ENCODE measurements at places on chromosomes 5 and 9.

GRCh38 chr9:37575921-37576721 is at the start of gene FBXO10:
Gene FBXO10, minus strand, starts transcription at chr9:37576380. Its CDS starts 34,612 bp downstream, at chr9:37541768.
- peak; percentile 88 for DNase-seq

- DNase-seq: no peak
These were observed 53.1 kb downstream of the GABRA1 start for GRCh38 chr5:161900981-161901380.

- no peak for DNase-seq
These were observed 106.5 kb upstream of the DMRT1 start for GRCh38 chr9:734831-735511.

DNA sequence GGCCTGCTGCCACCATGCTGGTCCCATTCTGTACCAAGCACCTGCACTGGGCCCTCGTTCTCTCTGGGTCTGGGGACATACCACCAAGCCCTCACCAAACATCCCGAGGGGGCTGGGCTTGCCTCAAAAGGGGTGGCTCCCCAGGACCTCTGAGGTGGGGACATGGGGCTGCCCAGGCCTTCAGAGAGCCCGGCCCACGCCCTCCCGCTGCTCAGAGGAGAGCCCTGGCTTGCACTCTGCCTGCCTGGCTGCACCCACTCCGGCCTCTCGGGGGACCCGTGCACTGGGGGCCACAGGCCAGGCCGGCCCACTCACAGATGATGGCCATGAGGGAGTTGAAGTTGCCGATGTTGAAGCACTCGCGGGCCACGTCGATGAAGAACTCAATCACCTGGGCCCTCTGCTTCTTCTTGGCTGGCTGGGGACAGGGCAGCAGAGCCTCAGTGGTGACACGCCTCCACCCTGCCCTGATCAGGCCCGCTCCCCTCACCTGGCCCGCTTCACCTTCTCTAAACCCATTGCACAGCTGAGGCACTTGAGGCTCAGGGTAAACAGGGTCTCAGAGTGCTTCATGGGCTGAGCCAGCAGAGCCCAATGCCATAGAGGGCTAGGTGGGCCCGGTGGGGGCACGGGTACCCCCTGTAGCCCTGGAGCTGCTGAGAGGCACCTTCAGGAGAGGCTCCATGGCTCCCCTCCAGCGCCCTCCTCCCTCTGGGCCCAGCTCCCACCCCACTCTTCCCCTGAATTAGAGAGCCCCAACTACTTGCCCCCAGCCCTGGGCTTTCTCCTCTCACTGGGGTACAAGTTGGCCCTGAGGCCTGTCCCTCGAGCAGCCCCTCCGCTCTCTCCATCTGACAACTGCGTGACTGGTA is 47.7 kb upstream of the RNF130 start:
- DNase-seq: no peak

- DNase-seq: no peak
These were observed 62.8 kb downstream of the TLE1 start for GRCh38 chr9:81626511-81626910.

GRCh38 chr5:53368516-53368915 is 111.9 kb upstream of the FST start:
- DNase-seq: no peak

- no peak for DNase-seq
These were observed 96.3 kb downstream of the ZNF608 start for GRCh38 chr5:124650147-124650561.

DNA sequence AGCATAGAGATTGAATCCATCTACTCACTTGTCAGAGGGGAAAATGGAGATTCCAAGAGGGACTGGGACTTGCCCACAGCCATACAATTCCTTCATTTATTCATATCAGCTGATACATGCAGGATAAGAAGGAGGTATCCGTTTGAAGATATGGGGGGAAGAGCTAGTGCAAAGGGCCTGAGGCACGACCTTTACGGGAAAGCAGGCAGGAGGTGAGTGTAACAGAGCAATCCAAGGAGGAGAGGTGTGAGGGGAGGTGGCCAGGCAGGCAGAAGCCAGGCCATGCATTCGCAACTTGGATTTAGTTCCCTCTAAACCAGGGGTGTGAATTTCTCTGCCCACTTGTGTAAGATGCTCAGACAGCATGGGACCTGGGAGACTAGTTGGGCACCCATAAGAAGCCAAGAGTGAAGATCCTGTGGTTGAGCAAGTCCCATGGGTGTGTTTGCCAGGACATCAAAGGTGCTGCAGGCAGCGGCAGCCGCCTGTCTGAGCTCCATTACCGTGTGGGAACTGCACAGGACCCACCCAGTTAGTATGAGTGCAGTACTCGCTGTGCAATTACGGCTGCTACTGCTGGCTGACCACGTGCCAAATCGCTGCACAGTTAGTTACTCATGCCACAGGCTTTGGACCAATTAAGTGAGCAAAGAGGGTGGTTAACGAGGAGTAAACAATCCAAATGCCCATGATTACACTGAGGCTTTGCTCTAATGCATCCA is 31.4 kb upstream of the FAT2 start:
- DNase-seq: peak; percentile 52

DNA sequence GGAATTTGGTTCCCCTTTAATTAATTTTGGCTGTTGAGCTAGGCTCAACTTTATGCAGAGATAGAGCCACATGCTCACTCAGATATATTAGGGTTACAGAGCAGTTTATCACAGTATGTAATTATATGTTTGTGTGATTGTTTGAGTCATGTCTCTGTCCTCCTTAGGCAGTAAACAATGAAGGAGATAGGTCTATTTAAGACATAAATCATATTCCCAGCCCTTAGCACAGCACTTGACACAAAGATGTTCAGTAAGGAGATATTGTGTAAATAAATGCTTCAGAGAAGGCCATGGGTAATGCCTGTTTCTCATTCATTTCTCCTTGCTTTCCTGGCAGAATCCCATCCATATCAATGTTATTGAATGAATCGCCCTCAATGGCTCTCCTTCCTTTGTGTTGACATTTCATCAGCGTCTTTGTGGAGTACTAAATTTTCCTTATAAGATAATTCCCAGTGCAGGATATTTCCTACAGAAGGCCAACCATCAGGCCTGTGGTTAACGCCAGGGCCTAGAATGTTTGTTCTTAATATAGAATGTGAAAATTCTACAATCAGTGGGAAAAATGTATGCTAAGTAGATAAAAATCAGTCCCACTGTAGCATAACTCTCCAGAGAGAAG is 408.0 kb downstream of the EBF1 start:
- no peak for DNase-seq

GRCh38 chr9:107237873-107238272 is 45.2 kb upstream of the RAD23B start:
- no peak for DNase-seq

- no peak for DNase-seq
These were observed 21.7 kb downstream of the F2RL2 start for GRCh38 chr5:76601470-76601869.

- no peak for DNase-seq
These were observed 408.6 kb upstream of the IRX4 start for GRCh38 chr5:2291146-2291840.

- no peak for DNase-seq
These were observed 56.1 kb downstream of the IRX2 start for GRCh38 chr5:2695200-2695891.

DNA sequence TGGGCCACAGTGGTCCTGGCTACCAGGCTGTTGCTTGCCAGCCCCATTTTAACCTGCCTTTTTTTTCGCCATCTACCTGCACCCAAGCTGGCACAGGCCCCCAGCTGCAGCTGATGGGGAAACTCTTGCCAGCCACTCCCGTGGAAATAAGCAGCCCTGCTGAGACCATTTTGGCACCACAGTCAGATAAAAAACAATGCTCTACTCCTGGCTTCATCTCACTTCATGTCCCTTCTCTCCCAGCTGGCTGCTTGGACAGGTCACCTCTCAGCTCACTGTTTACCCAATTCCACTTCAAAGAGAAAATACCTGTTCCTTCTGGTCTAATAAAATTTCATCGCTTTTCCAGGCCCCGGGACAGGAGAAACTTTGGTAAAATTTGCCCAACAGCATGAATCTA is 322.6 kb upstream of the SLC30A5 start:
- DNase-seq: peak; percentile 29

- no peak for DNase-seq
These were observed 15.1 kb downstream of the SLC27A4 start for GRCh38 chr9:128355451-128355850.

DNA sequence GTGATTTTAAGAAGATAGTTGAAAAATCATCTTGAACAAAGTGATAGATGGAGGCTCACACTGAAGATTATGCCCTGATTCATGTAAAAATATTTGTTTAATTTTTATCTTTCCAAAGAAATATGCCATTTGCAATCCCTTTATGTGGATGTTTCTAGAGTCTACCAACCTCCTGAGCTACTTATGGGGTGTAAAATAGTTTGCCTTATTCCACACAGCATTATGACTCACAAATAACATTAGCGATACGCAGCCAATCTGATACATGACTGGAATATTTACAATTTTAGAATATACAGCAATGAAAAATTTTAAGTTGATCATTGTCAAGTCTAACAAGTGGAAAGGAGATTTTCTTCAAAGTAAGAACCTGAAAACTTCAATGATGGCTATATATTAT is 327.5 kb downstream of the EDIL3 start:
- no peak for DNase-seq

DNA sequence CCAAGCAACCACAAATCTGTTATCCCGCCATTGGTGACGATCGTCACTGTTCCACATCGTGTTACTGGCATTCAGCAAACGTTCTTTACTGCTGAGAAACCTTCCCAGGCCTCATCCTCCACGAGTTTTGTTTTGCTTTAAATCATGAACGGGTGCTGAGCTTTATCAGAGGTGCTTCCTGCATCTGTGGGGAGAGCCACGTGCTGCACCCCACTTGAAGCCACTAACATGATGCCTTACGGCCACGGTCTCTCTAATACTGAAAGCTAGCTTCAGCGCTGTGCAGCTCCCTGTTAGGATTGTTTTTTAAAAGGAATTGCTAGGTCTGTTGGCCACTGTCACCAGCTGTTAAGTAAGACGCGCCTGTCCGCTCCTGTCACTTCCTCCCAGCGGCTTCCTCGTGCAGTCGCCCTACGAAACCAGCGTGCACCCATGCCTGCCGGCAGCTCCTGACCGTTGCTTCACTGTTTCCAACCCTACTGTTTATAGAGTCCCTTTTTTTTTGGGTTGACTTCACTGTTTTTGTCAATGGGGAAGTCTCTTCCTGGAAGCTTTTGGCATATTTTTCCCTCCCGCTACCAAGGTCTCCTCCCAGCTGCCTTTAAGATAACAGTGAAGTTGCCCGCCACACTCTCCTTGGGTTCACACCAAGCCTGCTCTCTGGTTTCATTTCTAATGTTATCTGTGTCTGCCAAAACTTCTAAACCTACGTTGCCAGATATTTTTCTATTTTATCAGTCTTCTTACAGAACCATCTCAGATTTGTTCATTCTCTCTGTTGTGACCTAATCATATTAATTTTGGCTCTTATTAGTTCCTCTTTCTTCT is 20.3 kb downstream of the LPCAT1 start:
- peak; percentile 70 for DNase-seq

DNA sequence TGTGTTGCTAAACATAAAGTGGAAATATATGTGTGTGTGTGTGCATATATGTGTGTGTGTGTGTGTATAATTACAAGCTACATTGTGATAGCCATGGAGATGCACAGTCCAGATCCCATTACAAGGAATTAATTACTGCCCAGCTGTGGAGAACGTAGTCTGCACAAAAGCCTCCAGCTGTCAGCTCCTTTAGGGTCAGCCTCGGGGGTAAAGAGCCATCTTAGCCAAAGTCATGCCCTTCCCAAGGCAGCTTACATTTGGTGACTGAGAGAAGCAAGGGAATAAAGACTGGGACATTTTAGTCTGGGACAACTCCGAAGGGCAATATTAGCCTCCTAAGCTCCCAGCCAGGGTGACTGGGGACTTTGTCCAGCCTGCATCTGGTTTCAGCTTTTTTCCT is 21.9 kb upstream of the FOCAD start:
- DNase-seq: no peak

DNA sequence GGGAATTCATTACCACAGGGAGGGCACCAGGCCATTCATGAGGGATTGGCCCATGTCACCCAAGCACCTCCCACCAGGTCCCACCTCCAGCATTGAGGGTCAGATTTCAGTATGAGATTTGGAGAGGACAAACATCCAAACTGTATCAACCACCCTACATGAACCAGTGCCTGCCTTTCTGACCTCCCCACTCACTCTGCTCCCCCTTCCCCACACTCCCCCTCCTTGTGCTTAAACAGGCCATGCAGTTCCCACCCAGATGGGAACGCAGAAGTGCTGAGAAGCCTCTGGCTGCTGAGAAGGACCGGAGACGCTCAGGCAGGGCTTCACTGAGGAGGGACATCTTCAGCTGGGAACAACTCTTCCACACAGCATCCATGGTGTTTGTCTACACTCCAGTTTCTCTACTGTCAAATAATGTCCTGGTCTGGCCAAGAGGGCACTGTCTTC is 30.0 kb upstream of the ADAMTS2 start:
- DNase-seq: no peak

DNA sequence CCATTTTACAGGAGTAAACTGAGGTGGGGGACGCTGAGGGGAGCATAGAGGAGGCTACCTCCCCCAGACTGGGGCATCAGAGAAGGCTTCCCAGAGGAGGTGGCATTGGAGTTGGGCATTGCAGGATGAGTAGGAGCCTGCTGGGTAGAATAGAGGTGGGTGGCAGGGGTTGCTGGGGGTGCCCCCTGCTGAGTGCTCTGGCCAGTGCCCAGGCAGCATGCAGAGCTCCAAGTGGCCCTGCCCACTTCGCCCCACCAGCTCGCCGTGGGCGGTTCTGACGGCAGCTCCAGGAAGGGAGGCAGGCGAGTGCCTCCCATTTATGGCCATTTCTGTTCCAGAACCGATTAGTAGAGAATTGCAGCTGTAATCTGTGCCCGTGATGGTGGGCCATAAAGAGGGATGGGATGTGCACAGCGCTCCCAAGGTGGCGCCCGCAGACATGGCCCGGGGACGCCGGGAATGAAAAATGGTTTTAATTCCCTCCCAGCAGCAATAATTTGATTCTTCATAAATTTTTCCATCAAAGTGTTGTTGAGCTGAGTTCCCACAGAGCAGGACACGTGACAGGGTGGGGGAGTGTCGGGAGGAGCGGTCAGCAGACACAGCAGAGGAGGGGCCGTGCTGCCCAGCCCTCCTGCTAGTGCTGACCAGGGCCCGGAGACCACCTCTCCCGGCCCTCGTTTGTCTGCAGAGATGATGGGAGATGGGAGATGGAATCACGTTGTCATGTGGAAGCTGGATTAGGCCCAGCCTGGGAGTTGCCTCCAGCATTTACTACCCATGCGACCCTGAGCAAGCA is 75.5 kb downstream of the LMX1B start:
- DNase-seq: peak; percentile 18

- DNase-seq: no peak
These were observed 461.1 kb upstream of the CYLC2 start for GRCh38 chr9:102534031-102534430.

GRCh38 chr5:59685793-59686192 is 207.7 kb downstream of the PDE4D start:
- no peak for DNase-seq

- DNase-seq: no peak
These were observed 943.1 kb upstream of the WWC1 start for GRCh38 chr5:167348251-167348926.

DNA sequence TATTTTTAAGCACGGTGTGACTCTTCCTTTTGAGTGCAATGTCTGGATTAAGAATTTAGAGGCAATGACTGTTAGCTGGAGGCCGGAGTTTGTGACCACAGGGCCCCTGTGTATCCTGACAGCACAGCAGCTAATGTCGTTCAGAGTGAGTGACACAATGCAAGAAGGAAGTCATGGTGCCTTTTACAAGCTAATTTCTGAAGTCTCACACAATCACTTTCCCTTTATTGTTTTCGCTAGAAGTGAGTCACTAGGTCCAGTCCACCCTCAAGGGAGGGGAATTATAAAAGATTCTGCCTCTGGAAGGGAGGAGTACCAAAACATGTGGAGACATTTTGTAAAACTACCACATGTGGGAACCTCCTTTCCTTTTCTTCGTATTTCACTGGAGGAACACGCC is 185.5 kb upstream of the FGF10 start:
- no peak for DNase-seq

GRCh38 chr5:146334074-146334533 is 4.5 kb upstream of the POU4F3 start:
- DNase-seq: no peak

All from left ventricle myocardium superior (tissue), 1 donor.